SJCRH30 (cell line): ENCODE measurements at places on chromosomes 3 and 15.

DNA sequence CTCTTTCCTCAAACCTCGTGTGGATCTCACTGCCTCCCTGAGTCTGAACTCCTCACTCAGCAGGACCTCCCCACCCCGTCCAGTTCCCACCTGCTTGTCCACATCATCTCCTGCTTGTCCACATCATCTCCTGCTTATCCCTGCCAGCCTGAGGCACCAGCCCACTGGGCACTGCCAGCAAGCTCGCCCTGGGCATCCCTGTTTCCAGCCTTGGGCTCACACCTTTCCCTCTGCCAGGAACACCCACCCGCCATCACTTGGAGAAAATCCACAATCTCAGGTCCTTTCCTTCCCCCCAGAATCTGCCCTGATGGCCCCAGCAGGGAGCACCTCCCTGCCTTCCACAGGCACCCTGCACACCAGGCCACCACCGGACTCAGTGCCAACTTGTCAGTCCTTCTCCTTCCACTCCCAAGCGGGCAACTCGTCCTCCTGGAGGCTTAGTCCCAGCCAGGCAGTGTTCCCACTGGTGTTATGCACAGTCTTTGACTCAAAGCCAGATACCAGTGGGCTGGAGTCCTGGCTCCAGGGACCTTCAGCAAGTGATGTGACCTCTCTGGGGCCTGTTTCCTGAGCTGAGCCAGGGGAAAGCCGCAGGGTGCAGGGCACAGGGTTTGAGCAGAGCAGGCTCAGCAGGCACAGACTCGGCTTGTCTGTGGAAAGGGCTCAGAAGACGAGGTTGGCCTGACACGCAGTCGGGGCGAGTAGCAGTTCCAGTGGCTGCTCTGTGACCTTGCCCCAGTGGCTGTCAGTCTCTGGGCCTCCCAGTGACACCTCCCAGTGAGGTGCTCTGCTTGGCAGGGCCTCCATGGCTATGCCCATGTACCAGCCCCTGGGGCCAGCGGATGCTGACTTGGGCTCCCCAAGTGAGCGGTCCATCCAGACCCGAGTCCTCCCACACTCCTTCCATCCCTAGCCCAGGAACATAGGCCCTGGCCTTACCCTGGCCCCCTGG, 9.5 kb upstream of the MESP2 start:
- DNase-seq = no peak
- no peaks in the 10 kb centered on the region for H3K4me1 ChIP-seq
- no peaks in the 10 kb centered on the region for H3K27me3 ChIP-seq
- no peak overlapping the region for H3K4me3 ChIP-seq

DNA sequence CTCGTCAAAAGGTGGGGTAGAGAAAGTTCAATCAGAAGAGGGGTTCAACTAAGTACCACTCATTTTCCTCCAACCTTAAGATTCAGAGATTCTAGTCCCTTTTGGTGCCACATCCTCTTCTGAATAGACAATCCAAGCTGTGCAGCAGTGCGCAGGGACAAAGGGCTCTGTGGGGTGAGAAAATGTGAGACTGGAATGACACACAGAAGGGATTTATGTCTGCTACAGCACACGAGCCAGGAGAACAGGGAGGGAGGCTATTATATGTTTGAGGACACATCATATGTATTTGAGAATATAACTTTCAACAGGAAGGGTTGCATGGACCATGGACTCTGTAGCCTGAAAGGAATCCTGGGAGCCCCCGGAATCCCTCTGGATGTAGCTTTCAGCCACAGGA, 33.0 kb downstream of the LSM3 start:
- H3K4me1 ChIP-seq = peaks cover 30% of the 10 kb centered on the region
- no peak overlapping the region for H3K4me3 ChIP-seq
- no peaks in the 10 kb centered on the region for H3K36me3 ChIP-seq
- H3K27ac ChIP-seq = no peak overlapping the region

- H3K36me3 ChIP-seq = no peaks in the 10 kb centered on the region
- no peaks in the 10 kb centered on the region for H3K27me3 ChIP-seq
- DNase-seq = peak; percentile 78
- no peak overlapping the region for H3K4me3 ChIP-seq
- H3K4me1 ChIP-seq = peaks cover 20% of the 10 kb centered on the region
Observed at GRCh38 chr3:3689601-3690375, 109.4 kb upstream of the LRRN1 start.

- no peak overlapping the region for H3K27ac ChIP-seq
- H3K36me3 ChIP-seq = no peaks in the 10 kb centered on the region
- peaks cover 3% of the 10 kb centered on the region; the same call in 1 of the 2 replicates for H3K27me3 ChIP-seq
- no peak overlapping the region for H3K4me3 ChIP-seq
- peak; percentile 71 for DNase-seq
Observed at GRCh38 chr3:131794766-131795388, 239.9 kb downstream of the CPNE4 start.
